Activated CD8-positive, alpha-beta memory T cell treated with anti-CD3 and anti-CD28 coated beads for 4 hours (primary cell): ENCODE measurements at places on chromosomes 3 and 15.

DNA sequence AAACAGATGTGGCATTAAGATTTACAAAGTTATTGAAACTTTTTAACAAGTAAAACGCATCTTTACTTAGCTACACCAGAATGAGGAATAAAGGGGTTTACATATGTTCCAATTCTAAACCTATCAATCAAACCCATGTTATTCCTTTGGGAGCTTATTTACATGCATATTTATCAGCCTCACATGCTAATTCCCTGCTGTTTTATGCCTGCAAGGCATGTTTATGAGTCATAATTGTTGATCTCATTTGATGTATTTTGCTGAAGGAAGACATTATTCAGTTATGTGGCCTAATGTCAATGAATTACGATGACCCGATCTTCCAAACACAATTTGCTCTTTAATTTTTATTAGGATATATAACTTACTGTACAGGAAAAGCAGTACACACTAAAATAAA is 272.9 kb downstream of the TBC1D5 start:
- no peak for DNase-seq

- DNase-seq = no peak
Observed at GRCh38 chr15:40737048-40737447, 18.0 kb downstream of the RMDN3 start.

DNA sequence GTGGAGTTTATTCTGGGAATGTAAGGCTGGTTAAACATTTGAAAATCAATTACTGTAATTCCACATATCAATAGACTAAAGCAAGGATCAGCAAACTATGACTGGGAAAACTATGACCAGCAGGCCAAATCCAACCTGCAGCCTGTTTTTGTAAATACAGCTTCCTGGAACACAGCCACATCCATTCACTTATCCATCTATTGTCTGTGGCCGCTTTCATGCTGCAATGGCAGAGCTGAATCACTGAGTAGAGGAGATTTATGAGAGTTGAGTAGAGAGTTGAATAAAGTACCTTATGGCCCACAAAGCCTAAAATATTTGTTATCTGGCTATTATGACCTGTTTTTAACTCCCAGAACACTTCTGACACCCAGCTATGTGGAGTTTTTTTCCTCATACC is 12.2 kb downstream of the MYLK start:
- no peak for DNase-seq

GRCh38 chr15:84992157-84992944 is 10.7 kb downstream of the PDE8A start:
- DNase-seq = peak; percentile 36

GRCh38 chr3:141485641-141486495 is 959 bp upstream of the RASA2 start:
- no peak for DNase-seq

DNA sequence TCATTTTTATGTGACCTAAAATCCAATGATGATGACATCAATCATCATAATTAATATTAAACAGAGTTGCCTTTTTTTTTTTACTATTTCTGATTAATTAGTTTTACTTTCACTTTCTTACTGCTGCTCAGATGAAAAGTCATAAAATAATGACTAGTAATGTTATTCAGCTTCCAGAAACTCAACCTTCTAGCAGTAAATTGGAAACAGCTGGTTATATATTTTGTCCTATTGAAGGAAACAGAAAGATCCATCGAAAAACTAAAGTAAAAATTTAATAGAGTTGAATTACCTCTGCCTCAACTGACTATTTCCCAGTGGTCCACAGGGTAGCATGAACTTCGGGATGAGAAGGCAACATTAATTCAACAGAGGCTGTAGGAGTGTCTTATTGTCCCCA is 107.1 kb upstream of the PTX3 start:
- DNase-seq = no peak

DNA sequence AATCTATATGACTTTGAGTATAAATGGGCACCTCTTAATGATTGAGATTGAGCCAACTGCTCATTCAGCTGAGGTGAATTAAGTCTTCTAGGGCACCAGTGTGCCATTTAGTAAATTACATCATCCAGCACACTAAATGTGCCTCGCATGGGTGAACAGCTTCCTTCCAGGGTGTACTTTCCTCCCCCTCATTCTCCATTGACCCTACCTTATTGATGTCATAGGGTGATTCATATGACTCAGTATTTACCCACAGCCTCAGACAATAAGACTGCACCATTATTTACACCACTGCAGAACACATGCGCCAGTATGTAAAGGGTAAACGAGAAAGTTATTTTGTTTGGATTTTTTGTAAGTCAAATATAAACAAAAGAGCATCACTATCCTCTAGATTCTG is 185.2 kb upstream of the ARL6 start:
- no peak for DNase-seq

DNA sequence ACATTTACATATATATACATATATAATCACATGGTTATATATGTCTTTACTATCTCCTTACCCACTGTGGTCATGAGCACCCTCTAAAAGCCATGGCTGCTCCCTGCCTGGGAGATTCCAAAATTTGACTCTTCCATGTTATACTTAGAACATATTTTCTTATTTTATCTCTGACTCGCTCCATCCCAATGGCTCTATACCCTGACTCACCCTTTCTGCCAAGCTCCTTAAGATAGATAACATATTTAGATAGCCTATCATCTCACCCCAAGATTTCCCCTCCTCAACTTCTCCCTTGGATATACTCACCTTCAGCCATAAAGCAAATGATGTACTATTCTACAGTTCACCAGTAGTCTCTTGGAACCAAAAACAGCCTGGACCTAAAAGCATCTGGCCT is 65.1 kb downstream of the CD200R1L start:
- no peak for DNase-seq

- no peak for DNase-seq
Observed at GRCh38 chr3:184334470-184335158, 2.8 kb upstream of the FAM131A start.

GRCh38 chr3:42975456-42975855 is 3.7 kb upstream of the GASK1A start:
- DNase-seq = no peak

DNA sequence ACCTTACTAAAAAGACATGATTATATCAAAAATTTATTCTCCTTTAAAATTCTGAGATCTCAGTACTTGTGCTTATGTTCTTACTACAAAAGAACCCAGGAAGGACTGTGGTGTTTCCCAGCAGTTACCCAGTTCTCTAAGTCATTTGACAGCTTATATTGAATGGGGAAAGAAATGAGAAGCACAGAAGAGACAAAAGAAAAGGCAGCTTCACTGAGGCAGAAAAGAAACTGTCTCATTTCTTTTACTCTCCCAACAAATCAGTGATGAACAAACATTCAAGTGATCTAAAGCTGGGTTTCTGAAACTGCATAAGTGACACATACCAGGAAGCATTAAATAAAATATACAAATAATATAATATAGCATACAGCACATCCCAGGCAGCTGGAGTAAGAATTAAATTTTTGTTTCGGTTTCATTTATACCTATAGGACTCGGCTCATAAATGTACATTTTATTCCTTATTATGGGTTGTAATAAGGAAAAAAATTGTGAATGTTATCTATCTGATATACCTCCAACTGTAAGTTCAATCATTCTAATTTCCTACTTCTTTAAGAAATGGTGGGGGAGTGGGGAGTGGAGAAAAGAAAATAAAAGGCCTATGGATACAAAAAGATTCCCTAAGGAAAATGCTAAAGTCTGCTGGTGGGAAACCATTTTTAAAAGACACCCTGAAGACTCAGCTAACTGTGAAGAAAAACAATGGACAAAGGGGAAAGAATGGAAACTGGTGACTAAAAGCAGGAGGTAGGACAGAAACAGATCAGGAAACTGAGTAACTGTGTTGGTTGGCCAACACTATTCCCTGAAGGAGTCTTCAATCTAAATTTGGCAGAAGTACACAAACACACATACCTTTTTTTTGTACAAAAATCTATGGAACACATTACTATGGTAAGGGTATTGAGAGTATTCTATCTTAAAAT is 156.8 kb downstream of the TBC1D5 start:
- DNase-seq = no peak

DNA sequence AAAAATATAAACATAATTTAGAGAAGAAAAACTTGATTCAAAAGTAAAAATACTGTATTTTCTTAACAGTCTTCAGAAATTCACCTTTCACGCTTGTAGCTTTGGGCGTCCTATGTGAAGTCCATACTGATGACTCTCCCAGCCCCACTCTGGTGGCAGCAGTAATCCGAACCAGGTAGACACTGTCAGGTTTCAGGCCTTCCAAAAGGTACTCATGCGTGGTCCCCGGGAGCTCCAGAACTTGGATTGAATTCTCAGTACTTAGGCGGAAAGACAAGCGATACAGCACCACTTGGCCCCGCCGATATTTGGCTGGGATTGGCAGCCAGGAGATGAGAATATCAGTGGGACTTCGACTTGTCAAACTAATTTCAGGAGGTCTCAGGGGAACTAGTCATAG is 69.7 kb downstream of the PRTG start:
- no peak for DNase-seq

DNA sequence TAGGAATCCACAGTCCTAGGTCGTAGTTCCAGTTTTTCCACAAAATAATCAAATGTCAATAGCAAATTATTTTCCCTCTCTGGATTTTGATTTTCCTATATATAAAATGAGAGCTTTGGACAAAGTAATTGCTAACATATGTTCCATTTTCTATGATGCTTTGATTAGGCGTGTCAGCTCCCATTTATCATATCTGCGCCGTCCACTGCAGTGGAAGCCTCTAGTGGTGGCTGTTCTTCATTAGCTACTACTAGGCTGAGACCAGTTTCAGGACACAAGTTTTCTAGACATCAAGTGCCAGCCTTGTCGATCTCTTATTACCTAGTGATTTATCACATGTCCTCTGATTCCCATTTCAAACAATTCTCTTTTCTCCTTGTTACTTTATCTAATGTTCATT is 271.5 kb downstream of the TUSC7 start:
- no peak for DNase-seq

DNA sequence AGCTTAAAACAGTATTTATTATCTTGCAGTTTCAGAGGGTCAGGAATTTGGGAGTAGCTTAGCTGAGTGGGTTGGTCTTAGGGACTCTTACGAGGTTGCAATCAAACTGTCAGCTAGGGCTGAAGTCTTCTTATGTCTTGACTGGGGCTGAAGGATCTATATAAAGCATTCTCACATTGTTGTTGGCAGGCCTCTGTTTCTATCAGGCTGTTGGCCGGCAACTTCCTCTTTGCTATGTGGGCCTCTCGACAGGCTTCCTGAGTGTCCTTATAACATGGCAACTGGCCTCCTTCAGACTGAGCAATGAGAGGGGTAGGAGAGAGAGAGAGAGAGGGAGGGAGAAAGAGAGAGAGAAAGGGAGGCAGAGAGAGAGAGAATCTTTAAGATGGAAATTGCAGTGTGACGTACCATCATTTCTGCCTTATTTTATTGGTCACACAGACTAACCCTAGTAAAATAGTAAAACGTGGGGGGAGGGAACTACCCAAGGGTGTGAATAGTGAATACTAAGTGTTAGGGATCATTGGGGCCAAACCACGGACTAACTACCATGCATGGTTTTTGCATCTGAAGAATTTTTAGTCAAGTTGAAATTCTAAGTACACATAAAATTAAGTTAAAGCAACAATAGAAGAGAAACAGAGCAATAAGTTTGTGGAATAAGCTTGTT is 16.1 kb downstream of the FGF7 start:
- no peak for DNase-seq

DNA sequence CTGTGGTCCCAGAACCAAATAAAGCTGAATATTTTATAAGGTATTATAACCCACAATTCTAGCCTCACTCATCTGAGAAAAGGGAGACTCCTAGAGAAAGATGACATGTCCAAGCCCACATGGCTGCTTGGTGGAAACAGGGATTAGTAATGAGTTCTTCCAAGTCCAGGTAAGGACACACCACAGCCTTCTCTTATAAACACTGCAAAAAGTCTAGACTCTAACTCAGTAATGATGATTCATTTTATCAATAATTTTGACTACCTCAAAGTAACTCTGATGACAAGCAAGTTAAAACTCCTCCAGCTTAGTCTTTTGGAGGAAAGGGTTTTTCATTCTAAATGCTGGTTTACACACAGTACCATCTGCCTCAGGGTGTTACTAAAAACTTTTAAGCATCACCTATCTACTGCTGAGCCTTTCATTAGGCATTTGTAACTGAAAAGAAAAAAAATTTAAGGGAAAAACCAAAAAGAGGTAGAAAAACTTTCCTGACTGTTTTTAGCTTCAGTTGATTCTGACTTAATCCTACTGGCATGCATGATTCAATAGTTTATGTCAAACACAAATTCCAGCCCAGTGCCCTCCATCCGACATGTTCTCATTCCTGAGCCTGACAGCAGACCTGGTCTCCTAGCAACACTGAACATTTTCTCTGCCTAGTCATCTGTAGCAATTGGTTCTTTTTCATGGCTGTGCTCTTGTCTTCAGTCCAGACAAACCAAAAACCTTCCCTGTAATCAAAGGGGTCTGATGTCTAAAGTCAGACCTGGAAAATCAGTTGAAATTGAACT is 43.9 kb downstream of the P3H2 start:
- no peak for DNase-seq

DNA sequence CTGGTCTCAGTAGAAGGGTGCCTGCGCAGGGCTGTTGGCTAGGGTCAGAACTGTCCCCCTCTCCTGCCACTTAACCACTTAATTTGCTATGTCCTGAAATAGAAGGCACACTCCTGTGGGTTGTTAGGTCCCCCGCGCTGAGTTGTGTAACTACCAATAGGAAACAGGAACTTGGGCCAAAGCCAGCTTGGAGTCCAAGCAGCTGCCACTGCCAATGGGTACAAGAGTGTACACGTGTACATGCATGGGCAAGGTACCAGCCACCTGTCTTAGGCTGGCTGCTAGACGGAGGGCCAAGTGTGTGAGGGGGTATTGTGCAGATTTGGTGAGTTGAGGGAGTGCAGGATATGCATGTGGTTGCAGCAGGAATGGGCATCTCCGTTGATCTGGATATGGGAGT is 29.7 kb upstream of the POLG start:
- no peak for DNase-seq

DNA sequence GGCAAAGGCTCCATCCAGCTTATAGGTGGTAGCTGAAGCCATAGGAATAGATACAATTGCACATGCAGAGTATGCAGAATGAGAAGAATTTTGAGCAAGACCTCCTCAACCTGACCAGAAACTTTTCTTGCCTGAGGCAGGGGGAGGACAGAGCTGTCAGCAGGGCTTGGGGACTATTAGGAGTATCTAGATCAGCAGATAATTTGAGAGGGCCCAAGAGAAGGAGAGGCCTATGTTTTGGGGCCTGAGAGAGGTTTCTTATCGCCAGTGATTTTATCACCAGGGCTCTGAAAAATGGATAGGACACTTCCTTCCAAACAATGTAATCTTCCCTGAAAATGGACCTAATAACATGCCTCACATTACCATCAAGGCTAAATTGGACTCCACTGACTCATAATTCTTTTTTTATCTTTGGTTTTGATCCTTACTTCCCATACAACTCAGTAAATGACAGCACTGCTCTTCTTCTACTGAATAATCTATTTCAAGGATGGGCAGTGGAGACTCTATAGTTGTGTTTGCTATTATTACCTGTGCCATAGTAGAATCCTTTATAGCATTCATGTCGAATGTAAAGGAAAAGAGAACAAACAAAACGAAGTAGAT is 15.8 kb upstream of the RAMAC start:
- DNase-seq = no peak

- DNase-seq = no peak
Observed at GRCh38 chr15:67406257-67406861, 114.6 kb upstream of the C15orf61 start.

- DNase-seq = no peak
Observed at GRCh38 chr15:54638666-54639065, 558.1 kb downstream of the RSL24D1 start.

GRCh38 chr15:74955796-74956647 is 550 bp downstream of the RPP25 start:
- peak; percentile 31 for DNase-seq

- no peak for DNase-seq
Observed at GRCh38 chr3:166446291-166446690, 609.1 kb upstream of the BCHE start.
